ENCODE measurements at places on chromosomes 4 and X.

DNA sequence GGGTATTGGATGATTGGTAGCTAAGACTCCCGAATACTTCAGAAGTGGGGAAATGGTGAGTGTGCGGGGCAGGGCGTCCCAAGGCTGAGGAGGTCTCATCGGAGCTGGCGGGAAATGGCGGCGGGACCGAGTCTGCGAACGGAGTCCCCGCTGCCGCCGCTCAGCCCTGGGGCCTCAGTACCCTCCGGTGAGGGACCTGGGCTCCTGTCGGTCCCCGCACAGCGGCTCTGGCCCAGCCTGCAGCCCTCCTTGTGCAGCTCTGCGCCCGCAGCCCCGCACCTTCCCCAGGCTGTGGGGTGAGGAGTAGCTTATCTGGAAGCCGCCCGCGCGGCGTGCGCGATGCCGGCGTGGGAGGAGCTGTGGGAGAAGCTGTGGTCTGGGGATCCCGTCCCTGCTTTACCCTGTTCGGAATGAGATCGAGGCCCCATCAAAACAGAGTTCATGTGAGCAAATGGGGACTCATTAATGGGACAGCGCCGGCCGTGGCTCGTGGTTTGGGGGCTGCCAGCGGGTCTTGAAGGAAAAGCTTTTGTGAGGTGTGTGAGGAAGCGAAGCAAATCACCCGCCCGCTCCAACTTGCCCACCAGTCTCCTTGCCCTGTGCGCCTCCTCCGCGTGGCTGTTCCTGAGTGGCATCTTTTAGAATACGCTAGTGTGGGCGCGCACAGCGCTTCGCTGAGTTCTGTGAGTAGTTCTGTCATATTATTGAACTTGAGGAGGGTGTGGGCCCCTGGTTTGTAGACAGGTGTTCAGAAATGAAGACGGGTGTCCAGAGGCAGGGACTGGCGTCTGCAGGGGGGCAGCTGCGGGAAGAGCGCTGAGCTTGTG, 531 bp downstream of the ZNF141 start:
- no peak for DNase-seq

DNA sequence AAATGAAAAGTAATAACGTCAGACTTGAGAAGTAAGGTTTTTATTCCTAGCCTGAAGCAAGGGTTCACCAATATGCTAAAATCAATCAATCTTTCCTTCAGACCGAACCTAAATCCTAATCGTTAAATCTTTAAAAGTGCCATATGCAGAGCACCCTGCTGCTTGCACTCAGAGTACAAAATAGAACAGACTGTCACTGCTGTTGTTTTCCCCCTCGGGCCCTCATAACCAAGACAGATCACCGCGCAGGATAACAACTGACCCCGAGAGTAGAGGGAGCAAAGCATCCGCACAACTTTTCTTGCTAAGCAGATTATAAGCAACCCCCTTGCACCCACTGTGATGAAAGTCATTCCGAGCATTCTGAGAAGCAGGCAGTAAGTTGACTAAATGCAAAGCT, 550.9 kb upstream of the NDST4 start:
- no peak for DNase-seq

DNA sequence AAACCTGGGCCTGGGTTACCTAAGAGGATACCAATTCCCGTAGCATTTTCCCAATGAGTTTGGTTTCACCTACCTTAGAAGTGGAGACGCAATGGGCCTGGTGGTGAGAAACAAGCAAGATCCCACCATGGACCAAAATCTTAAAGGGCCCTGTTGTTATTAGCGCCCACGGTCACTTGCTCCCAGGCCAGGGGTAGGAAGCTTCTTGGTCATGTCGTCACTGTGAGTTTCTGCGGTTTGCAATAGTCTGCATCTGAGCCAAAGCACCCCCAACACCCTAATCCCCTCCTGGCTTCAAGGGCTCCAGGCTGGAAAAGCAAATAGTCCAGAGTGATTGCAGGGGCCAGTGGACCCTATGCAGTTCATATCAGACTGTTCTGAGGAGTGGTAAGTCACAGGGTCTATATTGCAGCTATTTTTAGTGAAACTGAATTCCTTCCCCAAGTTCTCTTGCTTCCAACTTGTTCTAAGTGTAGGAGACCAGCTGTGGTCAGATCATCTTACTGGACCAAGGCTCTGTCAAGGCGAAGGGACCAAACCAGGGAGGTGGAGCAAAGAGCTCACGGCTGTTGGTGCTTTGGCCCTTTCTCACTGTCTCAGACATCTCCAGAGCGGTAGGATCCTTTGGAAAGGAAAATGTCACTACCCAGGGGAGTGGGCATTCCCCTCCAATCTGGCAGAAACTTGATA, 307.9 kb upstream of the F9 start:
- no peak for DNase-seq

GRCh38 chrX:17024886-17025285, 78.4 kb downstream of the REPS2 start:
- no peak for DNase-seq

DNA sequence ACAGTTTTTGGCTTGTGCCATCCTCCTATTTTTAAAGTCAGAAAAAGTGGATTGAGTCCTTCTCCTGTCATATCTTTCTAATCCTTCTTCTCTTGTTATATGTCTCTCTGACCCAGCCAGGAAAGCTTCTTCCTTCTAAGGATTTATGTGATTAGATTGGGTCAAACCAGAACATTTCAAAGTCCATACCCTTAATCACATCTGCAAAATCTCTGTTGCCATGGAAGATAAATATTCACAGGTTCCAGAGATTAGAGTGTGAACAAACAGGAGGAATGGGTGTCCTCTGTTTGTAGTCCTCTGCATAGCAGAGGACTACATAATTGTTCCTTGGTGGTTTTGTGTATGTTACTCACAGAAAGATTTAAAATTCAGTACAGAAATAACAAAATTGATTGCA, 421.2 kb downstream of the EPHA5 start:
- no peak for DNase-seq

- no peak for DNase-seq
These were observed 97.4 kb upstream of the S100G start for GRCh38 chrX:16552546-16552945.

GRCh38 chr4:140793291-140793690, 37.1 kb upstream of the TBC1D9 start:
- DNase-seq, result no peak

- no peak for DNase-seq
These were observed 350.1 kb downstream of the GRXCR1 start for GRCh38 chr4:43242606-43243005.

All from central memory CD8-positive, alpha-beta T cell (primary cell).